Stimulated activated CD4-positive, alpha-beta T cell treated with anti-CD3 and anti-CD28 coated beads, TNF-alpha, amount 100 ng/mL, for 1 hour (primary cell): ENCODE measurements at places on chromosomes 2 and 18.

- DNase-seq = no peak
Observed at GRCh38 chr2:48270209-48270608, 259.7 kb upstream of the STON1 start.

GRCh38 chr18:50038448-50038847 lies 156.5 kb downstream of the MYO5B start:
- no peak for DNase-seq

DNA sequence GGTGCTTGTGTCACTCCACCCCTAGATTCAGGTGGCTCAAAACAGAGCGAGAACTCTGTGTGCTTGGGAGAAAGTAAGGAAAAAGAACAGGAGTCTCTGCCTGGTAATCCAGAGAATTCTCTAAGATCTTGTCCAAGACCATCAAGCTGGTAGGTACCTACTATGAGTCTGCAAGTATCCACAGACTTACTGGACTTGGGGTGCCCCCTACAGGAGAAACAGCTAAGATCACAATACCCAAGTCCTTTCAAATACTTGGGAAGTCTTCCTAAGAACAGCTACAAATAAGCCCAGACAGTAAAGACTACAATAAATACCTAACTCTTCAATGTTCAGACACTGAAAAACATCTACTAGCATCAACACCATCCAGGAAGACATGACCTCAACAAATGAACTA lies 1143.6 kb upstream of the ACVR2A start:
- DNase-seq = no peak

GRCh38 chr2:19982268-19982667 lies 7.6 kb downstream of the WDR35 start:
- no peak for DNase-seq

DNA sequence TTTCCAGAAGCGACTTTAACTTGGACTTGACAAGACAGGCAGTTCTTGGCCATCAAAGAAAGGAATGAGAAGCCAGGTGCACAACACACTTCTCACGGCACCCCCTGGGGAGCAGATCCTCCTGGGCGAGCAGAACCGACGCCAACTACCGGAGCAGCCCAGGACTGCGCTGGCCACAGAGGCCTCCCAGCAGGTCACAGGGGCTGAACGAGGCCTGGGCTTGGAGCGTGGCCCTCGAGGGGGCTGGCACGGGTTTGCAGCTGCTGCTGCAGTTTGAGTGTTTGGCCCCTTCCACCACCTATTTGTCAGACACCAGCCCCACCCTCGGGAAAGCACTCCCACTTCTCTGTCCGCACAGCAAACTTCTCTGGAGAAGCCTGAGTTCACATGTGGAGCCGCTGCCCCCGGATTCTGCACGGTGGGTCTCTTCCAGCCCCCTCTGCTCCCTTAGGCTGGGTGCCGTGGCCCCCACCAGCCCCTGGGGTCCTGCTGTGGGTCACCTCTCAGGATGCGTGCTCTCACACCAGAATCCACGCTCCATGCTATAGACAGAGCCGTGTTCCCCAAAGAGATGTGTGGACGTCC lies 306.7 kb upstream of the SALL3 start:
- DNase-seq = no peak

DNA sequence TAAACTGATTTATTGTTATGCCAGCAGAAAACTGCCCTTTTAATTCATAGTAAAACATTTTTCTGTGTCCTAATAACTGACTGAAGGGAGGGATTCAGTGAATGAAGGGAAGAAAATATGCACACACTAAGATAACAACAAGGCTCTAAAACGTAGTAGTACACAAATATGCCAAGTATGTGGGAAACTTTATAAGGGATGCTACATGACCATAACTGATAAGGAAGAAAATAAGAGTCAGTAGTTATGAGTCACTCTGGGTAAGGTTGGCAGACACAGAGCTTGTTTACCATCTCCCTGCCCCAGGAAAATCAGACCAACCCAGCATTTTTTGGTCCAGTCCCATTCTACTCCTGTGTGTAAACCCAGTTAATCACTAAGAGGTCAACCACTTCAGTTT lies 124.2 kb downstream of the RPRM start:
- no peak for DNase-seq

- DNase-seq = no peak
Observed at GRCh38 chr2:167279810-167280209, 391.5 kb downstream of the XIRP2 start.

DNA sequence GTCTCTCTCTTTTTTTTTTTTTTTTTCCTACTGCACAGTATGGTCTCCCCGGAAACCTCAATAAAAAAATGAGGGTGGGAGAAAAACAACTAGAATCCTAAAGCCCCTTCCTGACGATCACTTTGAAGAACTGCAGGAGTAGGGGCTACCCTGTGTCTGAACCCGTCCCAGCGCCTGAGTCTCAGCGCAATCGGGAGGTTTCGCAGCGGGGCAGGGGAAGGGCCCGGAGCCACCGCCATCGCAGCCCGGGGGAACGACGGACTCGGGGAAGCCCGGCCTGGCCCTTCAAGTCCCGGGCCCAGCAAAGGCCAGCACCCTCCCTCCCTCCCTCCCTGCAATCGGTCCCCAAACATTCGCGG lies 411 bp downstream of the NARS1 start:
- no peak for DNase-seq

DNA sequence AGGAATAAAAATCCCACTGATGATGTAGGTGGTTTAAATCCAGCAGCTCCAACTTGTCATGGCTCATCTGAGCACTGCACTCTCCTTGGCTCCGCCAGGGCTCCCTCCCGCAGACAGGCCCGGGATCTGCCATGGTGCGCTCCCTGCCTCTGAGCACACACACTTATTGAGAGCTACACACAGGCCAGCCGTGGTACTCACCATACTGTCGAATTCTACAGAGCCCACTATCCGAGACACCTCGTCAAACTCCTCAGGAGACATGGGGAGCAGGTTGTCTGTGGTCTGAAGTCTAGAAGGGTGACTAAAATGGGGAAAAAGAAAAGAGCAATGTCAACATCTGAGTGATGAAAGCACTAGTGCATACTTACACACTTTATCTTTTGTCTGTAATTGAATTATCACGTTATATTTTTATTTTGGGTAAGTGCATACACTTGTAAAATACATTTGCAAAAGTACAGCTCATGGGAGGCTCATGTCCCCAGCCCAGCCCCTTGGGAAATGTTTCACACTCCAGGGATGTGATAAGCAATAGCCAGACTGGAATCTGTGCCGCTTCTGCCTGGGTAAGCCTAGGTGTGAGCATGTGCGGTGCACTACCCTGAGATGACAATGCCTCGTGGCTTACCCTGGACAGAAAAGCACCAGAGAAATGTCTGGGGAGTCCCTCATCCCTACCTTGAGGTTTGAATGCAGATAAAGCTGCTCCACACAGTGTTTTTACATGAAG lies 39.2 kb downstream of the STAT1 start:
- DNase-seq = no peak
